ENCODE measurements at places on chromosomes 2 and 18.
A peak's percentile ranks its signal among the peaks of the same experiment; 100 is the strongest.

DNA sequence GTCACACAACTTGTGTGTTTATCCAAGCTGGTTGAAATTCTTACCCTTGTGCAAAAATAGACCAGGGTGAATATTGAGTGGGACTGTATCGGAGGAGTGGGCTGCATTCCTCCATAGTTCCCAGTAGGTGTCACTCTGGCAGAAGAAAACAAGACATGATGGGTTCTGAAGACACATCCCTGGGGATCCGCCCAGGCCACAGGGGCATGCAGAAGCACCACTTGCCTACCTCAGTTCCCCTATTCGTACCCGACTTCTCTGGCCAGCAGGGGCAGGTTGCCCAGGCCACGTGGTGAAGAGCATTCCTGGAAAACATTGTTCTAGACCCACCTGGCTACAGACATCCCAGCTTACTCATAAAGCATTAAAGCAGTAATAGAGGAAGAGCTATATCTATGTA is 168.2 kb downstream of the FAM210A start:
- DNase-seq: peak; percentile 44

DNA sequence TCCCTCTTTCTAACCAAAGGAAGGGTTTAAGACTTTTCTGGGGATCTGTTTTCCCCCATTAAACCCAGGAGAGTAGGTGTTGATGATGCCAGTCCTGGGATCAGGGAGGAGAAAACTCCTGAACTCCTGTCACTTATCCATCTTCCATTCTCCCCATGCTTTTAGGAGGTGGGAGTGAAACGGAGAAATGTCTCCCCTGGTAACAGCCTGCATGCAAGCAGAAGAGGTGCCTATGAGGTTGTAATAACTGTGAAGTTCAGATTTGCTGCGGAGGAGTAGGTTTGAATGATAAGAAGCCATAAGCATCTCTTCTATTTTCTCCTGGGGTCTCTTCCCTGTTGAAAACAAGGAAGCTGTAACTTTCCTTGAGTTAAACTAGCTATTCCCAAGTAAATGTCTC is 150.8 kb downstream of the SLC4A3 start:
- DNase-seq: no peak

DNA sequence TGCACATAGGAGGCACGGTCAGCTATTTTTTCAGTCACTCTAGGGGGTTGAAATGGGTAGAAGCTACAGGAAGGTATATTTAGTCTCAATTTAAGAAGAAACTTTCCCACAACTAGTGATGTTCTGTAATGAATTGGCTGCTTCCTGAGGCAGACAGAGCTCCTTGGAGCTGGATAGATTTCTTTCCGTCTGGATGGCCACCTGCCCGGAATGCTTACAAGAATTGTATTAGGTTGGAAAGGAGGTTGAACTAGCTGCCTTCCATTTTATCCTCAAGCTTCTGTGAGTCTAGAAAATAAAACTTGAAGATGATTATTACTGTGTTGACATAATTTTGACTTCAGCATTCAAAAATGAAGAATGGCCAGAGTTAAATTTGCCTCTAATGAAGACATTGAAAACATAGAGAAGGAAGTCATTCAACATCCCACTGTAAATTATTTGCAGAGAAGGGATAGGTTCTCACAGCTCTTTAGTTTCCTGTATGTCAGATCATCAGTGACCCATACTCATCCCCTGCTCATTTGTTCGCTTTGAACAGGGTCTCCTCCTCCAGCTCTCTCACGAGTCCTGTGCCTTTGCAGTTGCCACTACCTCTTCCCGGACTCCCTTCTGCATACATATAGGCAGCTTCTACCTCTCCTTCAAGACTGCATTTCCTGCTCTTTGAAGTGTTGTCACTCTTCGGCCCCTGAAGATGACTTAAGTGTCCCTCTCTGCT is 88.8 kb downstream of the CRIM1 start:
- DNase-seq: no peak

GRCh38 chr2:182456784-182457183 is 29.9 kb upstream of the PDE1A start:
- DNase-seq: no peak

- DNase-seq: no peak
These were observed 4.9 kb downstream of the KDM3A start for GRCh38 chr2:86446060-86446459.
